CD4-positive, alpha-beta T cell treated with Interleukin-17A for 4 hours (primary cell): ENCODE measurements at places on chromosomes 2 and 18.

DNA sequence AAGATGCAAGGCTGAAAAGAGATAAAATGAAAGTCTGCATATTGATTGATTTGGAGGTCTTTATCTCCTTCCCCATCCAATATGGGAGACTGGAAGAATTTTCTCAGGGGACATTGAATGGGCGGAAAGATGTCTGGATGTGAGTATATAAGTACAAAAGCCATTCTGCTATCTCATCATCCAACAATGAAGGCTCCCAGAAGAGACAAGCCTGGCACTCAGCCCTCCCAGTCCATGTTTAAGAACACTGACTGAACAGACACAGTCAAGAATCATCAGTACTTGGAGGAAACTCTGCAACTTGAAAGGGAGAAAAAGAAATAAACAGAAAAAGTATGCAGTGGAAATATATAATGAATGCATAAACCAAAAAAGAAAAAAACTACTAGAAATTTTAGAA lies 80.9 kb downstream of the PTRHD1 start:
- DNase-seq: no peak

GRCh38 chr2:88334418-88334817 lies 118.1 kb downstream of the FOXI3 start:
- no peak for DNase-seq

GRCh38 chr2:165618806-165619205 lies 149.3 kb downstream of the CSRNP3 start:
- no peak for DNase-seq

DNA sequence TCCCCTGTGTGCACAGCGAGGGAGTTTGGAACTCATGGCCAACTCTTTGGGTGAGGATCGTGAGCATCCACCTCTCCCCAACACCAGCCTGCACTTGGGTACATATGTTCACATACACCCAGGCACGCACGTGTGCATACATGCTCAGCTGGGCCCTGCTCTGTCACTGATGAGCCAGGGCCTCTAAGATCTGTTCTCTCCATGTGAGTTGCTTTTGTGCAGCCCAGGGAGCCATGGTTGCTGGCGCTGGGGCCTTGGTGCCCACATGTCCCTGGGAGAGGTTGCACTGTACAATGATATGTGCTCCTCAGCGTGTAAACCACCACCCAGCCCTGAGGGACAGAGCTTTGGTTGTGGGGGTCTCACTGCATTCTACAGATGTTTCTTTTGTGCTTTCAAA lies 44.1 kb downstream of the KLHL29 start:
- no peak for DNase-seq

GRCh38 chr18:45619062-45619825 lies 4.0 kb downstream of the SLC14A2 start:
- no peak for DNase-seq

DNA sequence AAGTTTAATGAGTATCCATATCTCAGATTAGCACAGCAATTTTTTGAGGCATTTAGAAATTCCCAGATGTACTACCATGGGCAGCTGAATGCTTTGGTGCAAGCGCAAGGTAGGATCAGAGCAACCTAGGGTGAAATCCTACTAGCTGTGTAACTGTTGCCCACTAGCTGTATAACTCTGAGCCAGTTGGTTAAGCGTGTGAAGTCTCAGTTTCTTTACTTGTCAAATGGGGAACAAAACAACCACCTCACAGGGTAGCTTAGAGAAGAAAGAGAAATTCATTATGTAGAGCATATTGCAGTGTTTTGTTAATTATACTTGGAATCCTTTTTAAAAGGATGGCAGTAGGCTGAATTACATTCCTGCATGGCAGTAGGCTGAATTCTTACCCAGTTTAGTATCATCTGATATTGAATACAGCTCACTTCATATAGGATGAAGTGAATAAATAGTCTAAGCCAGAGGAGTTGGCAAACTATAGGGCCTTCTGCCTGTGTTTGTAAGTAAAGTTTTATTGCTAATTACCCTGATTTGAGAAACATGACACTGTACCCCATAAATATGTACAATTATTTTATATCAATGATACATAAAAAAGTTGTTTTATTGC lies 180.7 kb downstream of the PLCL1 start:
- DNase-seq: no peak

DNA sequence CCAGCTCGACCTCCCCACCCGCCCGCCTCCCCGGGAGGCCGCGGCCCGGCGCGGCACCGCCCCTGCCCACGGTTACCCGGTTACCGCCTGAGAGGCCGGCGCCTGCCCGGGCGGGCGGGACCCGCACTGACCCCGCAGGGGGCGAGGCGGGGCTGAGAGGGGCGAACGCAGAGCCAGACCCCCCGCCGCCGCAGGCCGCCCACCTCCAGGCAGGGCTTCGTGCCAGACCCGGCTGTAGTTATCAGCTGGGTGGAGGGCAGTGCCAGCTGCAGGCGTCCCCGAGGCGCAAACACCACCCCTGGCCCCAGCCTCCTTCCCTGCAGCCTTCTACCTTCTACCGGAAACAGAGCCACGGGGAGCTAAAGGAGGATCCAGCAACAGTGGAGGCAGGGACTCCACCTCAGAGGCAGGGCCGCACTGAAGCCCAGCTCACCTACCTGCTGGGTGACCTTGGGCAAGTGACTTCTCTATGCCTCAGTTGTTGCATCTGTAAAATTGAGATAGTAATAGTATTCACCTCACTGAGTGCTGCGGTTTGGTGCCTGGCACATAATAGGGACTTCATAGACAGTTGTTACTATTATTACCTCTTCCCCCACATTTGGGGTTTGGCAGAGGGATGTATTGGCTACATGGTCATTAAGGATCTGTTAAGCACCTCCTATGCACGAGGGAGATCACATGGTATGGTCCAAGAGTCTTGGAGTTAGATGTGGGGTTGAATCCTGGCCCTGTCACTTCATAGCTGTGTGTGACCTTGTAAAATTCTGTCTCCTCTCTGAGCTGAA lies 231.6 kb upstream of the SMAD2 start:
- no peak for DNase-seq

DNA sequence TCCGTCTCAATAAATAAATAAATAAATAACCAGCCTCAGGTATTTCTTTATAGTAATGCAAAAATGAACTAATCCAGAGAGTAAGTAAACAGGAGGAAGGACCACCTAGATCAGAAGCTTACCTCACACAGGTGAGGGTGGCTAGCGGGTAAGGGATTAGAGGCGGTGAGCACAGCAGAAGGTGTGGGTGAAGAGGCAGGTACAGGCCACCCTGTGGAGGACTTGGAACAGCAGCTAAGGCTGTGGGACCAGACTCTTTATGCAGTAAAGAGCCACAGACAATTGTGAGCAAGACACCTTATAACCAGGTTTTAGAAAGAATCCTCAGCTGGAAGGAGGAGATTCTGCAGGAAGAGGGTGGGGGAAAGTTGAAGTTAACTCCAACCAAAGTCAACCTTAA lies 34.2 kb upstream of the TTR start:
- no peak for DNase-seq

DNA sequence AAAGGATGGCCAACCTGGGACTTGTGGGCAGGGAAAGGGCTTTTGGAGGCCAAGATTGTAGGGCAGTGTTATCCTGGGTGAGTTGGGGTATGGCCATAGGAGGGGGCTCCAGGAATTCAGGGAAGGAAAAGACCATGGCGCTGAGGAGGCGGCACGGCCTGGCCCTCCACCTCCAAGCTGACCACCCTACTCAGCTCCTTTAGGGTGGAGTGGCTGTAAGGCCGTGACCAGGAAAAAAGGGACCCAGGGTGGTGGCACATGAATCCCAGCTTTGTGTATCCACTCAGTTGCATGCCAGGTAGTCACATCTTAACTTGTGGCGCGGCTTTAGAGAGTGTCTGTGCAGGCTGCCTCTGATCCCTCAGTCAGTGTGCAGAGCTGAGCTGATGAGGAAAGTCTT lies 168.1 kb downstream of the AGAP1 start:
- no peak for DNase-seq

DNA sequence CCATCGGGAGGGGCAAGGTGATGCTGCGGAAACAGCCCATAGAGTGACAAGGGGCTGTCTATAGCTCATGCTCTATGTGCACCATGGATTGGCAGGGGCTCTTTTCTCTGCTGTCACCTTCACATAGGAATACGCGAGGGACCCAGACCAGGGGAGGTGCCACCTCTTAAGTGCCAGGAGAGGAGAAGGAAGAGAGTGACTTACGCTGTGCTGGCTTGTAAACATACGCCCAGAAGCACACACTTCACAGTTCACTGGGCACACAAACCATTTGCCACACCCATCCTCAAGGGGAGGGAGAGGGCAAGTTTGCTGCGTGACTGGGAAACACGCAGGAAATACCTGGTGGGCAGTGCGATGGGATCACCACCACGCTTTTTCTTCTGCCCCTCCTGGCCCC lies 65.1 kb upstream of the GPR45 start:
- no peak for DNase-seq

DNA sequence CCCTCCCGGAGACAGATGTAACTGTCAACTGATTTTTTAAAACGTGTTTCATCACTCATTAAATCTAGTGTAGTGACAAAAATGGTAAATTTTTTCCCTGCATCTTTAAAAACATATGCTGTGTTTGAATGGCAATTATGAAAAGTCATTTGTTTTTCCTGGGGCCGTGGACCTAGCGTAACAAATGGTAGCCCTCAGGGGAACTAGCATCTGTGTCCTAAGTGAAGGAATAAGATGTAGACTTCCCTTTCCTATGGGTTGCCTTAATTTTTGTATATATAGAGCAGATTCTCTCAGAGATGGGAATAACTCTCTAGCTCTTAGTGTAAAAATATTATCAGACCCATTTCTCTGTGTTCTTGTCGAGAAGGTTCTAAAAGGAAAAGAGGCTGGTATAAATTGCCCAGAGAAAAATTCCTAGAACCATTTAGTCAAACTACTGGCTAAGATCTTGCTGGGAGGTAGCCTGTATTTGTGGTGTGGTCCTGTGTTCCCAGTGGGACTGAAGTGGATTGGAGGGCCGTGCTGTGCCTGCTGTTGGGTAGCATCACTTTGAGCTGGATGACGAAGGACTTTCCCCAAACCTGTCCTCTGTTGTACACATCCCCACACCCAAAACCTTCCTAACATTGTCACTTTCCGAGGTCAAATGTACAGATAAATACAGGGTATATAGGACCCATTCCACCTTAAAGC lies 85.8 kb downstream of the LIMS1 start:
- DNase-seq: no peak

DNA sequence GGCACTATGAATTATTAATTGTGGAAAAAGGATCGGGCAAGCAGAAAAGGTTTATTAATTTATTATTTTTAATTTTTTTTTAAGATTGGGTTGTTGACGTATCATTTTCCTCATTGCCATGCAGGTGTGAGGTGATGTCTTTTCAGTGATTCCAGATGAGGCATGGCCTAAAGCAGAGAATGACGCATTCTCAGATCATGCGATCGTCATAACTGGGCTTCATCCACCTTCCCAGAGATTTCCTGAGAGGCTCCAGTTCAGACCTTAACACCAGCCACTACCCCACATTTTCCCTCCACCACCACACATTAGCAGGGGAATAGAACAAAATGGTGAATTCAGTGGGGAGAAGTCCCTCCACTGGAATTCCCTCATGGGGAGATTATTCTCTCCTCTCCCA lies 518.4 kb upstream of the SPHKAP start:
- DNase-seq: no peak

DNA sequence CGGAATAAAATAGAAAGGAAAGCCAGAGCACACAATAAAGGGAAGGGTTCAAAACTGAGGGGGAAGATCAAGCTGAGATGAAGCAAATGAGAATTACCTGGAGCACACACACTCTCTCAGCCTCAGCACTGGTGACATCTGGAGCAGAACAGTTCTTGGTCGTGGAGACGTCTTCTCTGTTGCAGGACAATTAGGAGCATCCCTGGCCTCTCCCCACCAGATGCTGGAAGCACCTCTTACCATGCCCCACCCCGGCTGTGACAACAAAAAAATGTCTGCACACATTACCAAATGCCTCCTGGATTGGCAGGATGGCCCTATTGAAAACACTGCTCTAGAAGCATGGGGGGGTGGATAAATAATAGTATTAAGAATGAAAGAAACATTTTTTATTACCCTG lies 43.6 kb upstream of the MAP3K20 start:
- DNase-seq: no peak

DNA sequence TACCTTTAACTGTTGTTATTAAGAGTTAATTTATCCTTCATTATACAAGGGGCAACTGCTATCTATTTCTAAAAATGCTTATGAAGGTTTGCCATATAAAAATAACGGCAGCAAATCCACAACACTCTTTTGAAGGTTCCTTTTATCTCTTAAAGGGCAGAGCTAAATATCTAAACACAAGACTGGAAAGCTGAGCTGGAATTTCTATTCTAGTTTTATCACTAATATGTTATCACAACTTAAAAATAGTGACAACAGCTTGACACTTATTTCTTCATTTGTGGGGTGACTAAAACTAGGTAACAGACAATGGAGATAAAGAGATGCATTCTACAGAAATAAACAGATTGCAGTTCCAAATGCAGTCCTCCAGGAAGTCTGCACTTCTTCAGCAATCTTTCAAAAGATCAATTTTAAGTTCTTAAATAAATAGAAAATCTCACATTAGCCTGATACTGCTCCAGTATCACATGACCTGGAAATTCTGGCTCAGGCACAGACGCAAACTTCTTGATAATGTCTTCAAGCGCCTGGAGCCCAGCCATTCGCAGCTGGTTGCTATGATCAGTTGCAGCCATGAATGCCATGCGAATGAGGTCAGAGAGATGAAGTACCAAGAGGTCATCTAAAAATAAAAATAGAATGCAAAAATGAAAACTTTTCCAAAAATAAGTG lies 54.0 kb upstream of the STRN start:
- no peak for DNase-seq

DNA sequence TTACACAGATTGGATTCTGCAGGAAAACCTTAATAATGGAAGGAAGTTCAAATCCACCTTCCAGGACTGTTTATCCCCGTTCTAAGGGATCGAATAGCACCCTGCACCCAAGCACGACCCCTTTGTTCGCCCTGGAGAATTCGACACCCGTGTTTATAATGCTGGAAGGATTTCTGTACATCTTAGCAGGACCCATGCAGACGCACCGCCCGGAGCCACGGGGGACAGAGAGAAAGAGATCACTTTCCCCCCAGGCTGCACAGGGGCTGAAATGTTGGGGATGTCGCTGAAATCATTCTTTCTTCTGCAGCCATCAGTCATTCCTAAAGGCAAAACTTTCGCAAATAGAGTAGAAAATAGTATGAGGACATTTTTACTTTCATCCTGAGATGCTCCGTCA lies 238.7 kb upstream of the SALL3 start:
- DNase-seq: no peak

DNA sequence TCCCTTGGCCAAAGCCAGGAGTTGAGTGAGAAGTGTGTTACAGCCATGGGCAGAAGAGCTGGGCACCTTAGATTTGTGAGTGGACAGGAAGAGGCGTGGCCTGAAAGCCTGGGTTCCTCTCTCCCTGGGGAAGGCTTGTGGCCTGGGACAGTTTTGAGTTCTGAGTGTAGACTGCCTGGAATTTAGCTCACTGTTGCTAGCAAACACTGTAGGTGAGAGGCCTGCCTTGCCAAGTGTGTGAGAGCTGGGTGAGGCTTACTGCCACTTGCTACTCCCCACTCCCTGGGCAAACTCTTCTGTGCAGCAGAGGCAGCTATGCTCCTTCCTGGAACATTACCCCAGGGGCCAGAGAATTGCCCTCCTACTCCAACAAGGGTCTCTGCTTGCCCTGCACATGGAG lies 150.0 kb upstream of the GALNT5 start:
- no peak for DNase-seq

GRCh38 chr2:58227171-58227917 lies 13.8 kb downstream of the FANCL start:
- no peak for DNase-seq
